ENCODE measurements at places on chromosomes 3 and 15.

DNA sequence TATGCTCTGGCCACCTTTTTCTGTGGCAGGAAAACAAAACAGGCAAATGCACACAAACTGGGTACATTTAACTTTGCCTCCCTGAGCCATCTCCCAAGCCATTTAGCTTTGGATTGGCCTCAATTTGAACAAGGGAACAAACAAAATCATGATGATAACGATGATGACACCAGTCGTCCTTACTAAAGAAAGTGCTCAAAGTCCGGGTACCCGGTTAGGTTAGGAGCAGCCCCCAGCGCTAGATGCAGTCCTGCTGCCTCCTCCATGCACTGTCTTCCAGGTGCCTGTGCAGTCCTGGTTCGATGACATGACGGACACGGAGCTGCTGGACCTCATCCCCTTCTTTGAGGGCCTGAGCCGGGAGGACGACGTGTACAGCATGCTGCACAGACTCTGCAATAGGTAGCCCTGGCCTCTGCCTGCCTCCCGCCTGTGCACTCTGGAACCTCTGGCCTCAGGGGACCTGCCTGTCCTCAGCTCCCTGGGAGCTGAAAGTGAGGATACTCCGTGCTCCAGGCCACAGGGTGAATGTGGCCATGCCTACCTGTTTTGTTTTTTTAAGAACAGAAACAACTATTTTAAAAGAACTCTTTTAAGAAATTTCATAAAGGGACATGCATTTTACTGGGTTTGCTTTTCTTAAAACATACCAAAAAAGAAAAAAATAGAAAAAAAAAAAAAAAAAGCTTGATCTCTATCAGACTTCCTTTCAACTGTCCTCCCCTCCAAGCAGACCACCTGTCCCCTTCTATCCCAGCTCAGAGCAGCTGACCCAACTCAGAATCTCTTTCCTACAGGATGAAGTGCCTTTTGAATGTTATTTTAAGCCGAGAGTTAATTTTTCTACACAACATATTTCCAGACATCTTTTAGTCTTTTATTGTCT, 9.9 kb upstream of the VILL start:
- DNase-seq = no peak

- peak; percentile 50 for DNase-seq
Measured at GRCh38 chr3:177824190-177824786, 627.0 kb upstream of the TBL1XR1 start.

GRCh38 chr3:122268257-122269024, 56.6 kb upstream of the CSTA start:
- no peak for DNase-seq

DNA sequence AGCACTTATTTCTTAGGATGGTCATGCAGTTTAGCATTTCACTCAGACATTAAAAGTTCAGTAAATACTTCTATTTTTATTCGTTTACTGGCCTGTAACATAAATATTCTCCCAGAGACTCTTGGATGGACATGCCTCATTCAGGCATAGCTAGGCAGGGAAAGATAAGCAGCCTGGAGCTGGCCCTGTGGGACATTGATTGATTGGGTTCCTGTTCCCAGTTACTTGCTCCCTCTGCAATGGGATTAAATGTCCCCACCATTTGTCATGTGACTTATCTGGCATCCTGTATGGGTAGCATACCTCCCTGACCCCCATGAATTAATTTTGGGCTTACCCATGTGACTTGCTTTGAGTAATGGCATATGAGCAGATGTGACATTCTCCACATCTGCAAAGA, 2.7 kb upstream of the SCAMP5 start:
- DNase-seq = no peak

GRCh38 chr15:80953953-80954778, 35.5 kb downstream of the MESD start:
- no peak for DNase-seq

DNA sequence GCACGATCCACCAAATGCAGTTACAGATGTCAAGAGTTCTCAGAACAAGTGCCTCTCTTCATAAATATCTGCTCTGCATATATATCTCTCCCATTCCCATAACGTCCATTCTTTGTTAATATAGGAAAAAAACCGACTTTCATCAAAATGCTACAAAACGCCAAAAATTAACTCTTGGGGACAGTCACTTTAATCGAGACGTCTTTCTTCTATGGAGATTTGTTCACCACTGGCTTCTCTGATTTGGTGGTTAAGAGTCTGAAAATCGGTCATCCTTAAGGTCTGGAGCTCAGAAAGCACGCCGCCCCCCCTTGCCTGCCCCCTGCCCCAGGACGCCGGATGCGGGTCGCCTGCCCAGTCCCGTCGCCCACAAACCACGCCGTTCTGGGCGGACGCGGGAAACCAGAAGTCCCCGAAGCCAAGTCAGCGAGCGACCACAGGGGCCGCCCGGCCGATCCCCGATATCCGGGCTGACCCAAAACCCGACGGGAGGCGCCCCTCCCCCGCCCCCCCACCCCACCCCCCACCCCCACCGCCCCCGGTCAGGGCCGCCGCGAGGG, 252.7 kb downstream of the TJP1 start:
- DNase-seq = no peak

- no peak for DNase-seq
Measured at GRCh38 chr15:76994001-76994400, 925 bp upstream of the PSTPIP1 start.

- no peak for DNase-seq
Measured at GRCh38 chr15:72105111-72105510, 12.8 kb downstream of the MYO9A start.

DNA sequence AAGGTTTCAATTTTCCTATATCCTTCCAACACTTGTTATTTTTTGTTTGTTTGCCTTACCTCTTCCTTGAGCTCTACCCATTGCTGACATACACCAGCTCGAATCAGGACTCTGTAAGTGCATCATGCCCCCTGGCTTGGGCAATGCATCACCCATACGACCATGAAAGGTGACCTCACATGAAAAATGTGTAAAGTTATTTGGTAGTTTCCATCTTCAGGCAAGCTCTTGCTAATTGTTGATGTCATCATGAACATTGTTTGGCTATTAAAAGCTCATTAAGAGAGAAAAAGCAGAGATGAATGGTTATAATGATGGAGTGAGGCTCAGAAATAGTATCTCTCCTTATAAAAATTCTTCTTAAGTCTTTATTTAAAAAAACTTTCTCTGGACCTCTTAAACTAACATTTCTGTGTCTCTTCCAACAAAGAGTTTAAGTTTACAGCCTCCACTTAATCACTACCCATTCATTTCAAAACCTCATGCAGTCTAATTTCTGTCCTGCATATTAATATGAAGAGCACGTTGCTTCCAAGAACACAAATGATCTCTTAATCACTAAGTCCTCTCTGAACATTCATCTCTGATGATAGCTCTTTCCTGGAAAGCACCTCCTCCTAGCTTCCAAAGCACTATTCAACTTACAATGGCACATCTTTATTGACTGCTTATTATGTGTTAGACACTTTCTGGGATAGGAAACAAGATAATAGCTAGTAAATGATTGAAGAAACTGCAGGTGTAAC, 236.3 kb downstream of the NFKBIZ start:
- DNase-seq = no peak

DNA sequence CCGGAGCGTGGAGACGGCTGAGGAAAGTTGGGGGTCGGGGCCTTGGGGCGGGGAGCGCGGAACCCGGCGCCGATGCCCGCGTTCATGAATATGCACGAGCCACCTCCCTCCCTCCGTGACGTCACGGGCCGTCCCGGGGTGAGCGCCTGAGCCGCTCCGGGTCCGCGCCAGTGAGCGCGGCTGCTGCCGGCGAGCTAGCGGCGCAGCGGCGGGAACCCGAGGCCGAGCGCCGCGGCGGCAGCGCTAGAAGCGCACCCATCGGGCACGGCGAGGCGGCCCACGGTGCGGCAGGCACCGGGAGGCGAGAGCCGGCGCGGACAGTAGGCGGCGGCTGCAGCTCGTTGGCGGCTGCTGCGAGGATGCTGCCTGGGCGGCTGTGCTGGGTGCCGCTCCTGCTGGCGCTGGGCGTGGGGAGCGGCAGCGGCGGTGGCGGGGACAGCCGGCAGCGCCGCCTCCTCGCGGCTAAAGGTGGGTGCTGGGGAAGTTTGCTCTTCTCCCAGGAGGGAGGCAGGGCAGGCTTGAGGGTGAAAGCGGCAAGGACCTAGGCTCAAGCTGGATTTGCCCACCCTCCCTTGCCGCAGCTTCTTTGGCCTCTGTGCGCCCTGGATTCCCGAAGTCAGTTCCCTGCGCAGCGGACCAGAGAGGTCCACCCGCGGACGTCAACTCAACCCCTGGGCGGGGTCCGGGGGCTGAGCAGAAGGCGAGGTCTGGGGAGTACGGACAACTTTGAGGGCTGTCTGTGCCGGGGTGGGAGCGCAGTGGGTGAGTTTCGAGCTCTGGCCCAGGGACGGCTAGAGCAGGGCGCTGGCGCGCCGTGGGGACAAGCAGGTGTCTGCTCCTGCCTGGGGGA, at the start of gene CLSTN2:
CLSTN2 (plus strand) TSS at position 170 of the 850 bp plus-strand sequence.
- DNase-seq = peak; percentile 35

DNA sequence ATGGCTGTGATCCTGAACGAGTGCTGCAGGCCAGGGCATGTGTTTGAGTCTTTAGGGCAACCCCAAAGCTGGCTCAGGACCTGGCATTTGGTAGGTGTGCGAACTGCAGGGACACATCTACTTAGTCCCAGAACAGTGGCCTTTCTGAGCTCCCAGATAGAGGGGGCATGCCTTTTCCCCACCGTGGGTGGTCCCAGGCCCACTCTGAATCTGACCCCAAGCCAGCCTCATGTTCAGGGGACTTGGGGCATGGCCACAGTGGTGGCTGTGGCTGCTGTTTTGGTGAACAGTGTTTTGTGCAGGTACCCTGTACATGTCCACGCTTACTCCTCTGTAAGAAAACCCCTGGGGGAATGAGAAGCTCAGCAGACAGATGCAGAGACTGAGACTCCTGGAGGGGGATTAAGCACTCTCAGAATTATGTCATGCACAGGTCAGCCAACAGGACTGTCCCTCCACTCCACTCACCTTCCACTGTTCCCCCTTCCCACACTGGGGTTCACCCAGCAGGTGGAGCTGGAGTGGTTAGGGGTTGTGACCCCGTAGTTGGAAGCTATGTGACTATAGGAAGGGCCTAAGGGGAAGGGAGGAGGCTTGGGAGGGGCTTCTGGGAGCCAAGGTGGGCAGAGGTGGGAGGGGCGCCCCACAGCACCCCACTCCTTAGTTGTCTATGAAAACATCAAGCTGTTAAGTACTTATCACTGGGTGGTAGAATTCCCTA, 16.4 kb downstream of the ESYT3 start:
- DNase-seq = no peak
